ENCODE measurements at places on chromosomes 1 and 21.

- no peak for DNase-seq
Observed at GRCh38 chr21:38269576-38269936, 12.8 kb downstream of the KCNJ15 start.

DNA sequence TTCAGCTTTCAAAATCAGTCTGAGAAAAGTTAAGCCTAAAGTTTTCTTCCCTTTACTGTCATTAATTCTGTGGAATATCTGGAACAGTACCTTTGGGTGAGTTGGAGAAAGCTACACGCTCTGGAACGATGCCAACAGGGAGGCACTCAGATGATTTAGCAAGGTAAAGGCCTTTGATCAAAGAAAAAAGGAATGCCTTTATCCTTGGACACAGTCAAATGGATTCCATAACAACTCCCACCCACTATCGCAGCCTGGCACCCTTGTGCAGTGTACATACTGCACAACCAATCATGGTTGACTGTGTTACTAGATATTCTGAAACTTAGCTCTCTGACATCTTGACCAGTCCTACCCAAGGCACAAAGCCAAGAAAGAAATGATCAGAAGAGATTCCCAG, 218.7 kb downstream of the PATJ start:
- no peak for DNase-seq

GRCh38 chr1:27868556-27868931, 3.8 kb upstream of the THEMIS2 start:
- DNase-seq, result no peak

GRCh38 chr1:111234866-111235265, 7.4 kb downstream of the CHI3L2 start:
- DNase-seq, result no peak

DNA sequence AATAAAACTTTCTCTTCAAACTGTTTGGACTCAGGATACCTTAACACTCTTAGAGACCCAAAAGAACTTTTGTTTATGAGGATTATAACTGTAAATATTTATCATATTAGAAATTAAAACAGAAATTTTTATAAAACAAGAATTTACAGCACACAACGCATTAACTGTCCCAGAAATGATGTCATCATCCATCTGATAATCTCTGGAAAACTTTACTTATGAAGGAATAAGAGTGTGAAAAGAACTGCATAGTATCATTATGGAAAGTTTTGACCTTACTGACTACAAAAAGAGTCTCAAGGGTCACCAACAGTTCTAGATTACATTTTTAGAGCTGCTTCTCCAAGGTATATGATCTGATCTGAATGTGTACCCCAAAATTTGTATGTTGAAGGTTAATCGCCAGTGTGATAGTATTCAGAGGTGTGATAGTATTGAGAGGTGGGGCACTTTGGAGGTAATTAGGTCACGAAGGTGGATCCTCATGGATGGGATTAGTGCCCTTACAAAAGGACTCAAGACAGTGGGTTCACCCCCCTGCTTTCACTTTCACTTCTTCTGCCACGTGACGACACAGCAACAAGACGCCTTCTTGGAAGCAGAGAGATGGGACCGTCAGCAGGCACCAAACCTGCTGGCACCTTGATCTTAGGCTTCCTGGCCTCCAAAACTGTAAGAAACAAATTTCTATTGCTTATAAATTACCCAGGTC, 95.7 kb upstream of the NR5A2 start:
- no peak for DNase-seq

DNA sequence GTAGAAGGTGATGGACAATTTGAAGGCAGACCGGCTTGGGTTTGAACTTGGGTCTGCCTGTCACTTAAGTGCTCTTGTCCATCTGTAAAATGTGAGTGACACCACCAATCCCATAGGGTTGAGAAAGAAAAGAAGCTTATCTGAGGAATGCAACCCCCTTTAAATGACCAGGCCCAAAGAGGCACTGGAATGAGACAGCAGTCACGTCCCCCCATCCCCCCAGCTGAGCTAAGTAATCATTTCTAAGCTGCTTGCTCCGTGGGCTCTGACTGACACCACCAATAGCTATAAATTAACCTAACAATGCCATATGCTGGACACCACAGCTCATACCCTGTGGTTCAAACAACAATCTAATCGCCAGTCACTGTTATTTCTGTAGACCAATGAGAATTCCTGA, 15.1 kb downstream of the LCA5L start:
- DNase-seq, result no peak

GRCh38 chr1:77945345-77945744, 33.5 kb downstream of the FUBP1 start:
- DNase-seq, result no peak

- no peak for DNase-seq
Observed at GRCh38 chr1:47585141-47585902, 147.5 kb downstream of the FOXD2 start.

DNA sequence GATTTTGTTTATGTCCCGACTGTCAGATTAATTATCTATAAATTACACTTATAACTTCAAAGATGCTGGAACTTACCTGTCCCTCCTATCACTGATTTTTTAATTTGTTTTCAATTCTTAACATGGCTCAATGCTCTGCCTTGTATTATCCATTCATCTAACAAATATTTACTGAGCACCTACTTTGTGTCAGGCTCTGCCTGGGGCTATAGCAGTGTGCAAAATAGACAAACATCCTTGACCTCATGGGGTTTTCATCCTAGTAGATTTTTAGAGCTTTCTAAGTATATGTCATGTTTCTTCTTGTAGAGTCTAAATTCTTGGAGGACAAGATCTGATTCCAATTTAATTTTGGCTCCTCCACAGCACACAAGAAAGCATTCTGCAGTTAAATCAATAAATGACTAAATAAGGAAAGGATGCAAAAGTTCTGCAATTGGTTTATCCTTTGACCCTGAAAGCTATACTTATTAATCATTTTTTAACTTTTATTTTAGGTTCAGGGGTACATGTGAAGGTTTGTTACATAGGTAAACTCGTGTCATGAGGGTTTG, 10.8 kb upstream of the SMYD2 start:
- no peak for DNase-seq

DNA sequence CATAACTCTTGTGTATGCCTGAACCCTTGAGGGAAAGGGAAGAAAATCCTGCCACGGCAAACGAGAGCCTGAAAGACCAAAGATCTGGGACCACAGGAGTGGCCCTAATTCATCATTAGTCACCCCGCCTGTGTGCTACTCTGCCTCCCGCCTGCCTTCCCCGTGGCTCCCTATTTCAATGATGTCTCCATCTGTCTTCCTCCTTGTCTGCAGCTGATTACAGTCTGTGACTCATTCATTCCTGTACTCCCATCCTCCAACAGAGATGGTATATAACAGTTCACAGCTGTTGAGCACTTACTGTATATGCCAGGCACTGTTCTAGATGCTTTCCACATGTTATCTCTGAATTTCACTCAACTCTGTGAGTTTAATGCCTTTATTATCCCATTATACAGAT, 96.6 kb downstream of the SEC16B start:
- no peak for DNase-seq

DNA sequence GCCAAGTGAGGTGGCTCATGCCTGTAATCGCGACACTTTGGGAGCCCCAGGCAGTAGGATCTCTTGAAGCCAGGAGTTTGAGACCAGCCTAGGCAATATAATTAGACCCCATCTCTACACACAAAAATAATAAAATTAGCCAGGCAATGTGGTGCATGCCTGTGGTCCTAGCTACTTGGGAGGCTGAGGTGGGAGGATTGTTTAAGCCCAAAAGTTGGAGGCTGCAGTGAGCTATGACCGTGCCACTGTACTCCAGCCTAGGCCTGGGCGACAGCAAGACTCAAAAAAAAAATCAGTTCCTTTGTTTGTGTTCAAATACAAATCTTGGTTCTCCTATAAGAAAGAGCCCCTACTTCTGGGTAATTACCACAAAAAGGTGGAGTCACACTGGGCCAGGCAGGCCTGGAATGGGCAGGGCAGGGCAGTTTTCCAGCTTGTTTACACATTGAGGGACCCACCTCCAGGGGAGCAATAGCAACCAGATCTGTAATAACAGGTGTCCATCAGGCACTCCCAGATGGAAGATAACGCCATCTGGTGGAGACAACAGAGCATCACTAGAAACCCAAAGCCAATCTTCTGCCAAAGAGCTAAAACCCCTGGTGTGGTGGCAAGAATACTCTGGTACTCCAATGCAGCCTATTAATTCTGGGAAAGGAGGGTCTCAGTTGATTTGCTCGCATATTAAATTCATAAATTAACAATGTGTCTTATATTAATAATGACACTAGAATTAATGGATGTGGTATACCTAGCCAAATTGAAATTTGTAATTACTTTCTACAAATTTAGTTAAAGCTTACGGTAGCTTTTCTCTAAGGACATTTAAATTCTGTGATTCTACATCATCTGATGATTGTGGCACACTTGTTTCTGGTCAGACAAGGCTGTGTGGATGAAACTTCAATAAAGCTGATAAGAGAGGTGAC, 13.2 kb downstream of the PPP1R15B start:
- no peak for DNase-seq

DNA sequence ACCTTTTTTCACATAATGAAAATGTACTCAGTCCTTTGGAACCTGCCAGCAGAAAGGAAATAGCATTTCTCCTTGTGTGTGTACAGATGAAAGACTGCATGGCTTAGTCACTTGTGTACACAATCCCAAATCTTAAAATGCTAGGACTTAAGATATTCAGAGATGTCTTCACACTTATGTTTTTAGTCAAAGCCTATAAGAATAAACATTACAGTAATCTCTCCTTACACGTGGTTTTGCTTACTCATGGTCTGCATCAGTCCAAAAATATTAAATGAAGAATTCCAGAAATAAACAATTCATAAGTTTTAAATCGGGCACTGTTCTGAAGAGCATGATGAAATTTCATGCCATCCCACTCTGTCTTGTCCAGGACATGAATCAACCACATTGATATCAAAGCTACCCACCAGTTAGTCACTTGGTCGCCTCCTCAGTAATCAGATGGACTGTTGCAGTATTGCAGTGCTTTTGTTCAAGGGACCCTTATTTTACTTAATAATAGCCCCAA, 75.7 kb upstream of the RRP15 start:
- DNase-seq, result no peak

GRCh38 chr1:46606255-46606965, 2.3 kb upstream of the MKNK1 start:
- DNase-seq, result no peak

Measured in frontal cortex (tissue), 4 donors.